ENCODE measurements at places on chromosomes 13 and 19. TPM values are rescaled to one million over a fixed set of nuclear protein-coding genes. Genes with fewer than 3 reads are reported as not detected.

Gene LGALS7B
- 4,578 TPM for total RNA-seq

Gene ZNF546
- 2.4 TPM for total RNA-seq

Gene PDCD5
- total RNA-seq, result 56.4 TPM

Gene SOHLH2
- not detected for total RNA-seq

Gene BRCA2
- 2.1 TPM for total RNA-seq

Gene PNMA8B
- 2.2 TPM for total RNA-seq

Gene JAK3
- total RNA-seq, result 2.1 TPM

Gene MIA
- total RNA-seq, result 10.4 TPM

Gene IL27RA
- total RNA-seq, result 1.6 TPM

- DNase-seq, result no peak
Measured at GRCh38 chr19:31575846-31576335, 226.7 kb upstream of the TSHZ3 start.

DNA sequence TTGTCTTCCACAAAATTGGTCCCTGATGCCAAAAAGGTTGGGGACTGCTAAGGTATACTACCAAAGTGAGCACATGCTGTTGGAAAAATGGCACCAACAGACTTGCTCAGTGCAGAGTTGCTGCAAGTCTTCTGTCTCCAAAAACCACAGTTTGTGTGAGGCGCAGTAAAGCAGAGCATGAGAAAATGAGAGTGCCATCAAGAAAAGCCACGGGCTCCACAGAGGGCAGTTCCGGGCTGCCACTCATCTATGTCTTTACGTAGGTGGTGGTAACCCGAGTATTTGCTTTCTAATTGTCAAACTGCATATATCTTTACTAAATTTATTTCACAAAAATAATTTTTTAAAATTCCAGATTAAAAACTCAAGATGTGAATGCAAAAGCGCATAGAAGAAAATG is 123.8 kb downstream of the RNF17 start:
- DNase-seq, result no peak

DNA sequence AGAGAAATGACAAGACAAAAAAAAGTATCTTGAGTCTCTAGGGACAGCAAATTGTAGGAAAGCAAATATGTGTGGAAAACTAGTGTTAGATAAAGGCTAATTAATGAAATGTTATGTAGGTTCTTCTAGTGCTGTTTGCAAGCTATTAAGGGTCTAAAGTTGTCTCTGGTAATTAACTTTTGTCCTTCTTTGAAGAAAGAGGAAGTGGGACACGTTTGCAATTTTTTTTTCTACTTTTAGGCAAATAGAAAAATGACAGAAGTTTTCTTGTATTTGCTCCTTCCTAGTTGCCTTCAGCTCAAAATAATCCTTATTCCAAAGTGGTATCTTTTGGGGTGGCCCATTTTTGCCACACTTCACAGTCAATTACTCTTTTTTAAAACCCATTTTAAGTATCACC is 1877.7 kb upstream of the PRR20A start:
- DNase-seq, result no peak

GRCh38 chr13:106609116-106609515 is 41.2 kb upstream of the ARGLU1 start:
- DNase-seq, result no peak

DNA sequence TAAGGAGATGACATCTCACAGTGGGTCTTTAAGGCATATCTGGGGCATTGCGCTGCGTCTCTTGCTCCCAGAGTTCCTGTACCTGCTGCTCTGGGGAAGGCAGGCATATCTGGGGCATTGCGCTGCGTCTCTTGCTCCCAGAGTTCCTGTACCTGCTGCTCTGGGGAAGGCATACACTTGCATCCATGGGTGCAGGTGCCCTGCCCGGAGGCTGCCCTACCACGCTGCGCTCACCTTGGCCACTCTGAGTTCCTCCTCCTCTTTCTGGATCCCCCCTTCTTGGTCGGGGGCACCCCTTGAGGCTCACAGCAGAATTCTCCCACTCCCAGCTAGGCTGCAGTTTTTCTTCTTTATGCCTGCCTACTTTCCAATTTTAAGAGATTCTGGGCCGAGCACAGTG is 60.9 kb upstream of the TMTC4 start:
- no peak for DNase-seq

DNA sequence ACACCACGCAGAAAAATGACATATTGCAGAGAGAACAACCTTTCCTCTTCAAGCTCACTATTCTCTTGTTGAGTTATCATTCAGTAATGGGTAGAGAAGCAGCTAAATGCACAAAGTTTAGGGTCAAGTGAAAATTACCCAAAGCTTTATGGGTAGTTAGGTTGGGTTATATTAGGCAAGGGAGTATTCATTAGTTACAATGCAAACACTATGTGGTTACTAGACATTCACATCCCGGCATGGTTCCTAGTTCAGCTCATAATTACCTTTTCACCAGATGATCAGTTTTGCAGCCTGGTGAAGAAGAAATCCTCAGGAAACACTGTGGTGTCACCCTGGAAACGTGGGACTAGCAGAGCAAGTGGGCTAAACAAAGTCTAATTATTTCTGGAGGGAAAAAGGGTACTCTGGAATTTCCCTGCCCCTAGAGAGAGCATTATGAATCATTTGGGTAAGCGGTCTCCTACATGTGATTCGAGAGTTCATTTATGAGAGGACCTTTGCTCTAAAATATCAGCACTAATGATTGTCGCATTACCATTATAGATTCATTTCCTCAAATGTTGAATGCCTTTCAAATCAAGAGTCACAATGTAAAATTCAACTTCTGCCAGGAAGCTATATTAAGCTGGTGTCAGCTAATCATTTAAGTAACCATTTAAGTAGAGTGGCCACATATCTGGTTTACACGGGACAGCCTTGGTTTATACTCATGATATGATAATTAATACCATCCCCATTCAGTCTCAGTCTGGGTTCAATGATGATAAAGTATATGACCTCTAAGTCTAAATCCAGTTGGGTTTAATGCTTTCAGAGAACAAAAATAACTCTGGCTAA is 1208.0 kb downstream of the DIAPH3 start:
- no peak for DNase-seq

DNA sequence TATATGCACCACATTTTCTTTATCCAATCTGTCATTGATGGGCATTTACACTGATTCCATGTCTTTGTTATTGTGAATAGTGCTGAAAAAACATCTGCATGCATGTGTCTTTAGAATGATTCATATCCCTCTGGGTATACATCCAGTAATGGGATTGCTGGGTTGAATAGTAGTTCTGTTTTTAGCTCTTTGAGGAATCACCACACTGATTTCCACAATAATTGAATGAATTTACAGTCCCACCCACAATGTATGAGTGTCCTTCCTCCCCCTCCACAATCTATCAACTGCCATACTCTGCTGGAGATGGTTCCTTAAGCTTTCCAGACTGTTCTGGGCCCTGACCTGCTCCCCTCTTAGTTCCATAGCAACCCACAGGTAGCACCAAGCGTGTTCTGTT is 667.0 kb downstream of the LIG4 start:
- DNase-seq, result no peak

DNA sequence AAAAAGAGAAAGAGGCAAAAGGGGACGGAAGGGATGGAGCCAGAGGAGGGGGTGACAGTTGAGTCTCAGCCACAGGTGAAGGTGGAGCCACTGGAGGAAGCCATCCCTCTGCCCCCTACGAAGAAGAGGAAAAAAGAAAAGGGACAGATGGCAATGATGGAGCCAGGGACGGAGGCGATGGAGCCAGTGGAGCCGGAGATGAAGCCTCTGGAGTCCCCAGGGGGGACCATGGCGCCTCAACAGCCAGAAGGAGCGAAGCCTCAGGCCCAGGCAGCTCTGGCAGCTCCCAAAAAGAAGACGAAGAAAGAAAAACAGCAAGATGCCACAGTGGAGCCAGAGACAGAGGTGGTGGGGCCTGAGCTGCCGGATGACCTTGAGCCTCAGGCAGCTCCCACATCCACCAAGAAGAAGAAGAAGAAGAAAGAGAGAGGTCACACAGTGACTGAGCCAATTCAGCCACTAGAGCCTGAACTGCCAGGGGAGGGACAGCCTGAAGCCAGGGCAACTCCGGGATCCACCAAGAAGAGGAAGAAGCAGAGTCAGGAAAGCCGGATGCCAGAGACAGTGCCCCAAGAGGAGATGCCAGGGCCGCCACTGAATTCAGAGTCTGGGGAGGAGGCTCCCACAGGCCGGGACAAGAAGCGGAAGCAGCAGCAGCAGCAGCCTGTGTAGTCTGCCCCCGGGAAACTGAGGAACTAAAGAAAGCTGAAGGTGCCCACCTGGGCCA is 2.5 kb downstream of the POLR1G start:
- DNase-seq, result no peak

GRCh38 chr19:47509170-47509847 is 5.6 kb downstream of the NAPA start:
- no peak for DNase-seq

- DNase-seq, result peak; percentile 33
Measured at GRCh38 chr19:52248241-52248640, 21.1 kb upstream of the ZNF766 start.

DNA sequence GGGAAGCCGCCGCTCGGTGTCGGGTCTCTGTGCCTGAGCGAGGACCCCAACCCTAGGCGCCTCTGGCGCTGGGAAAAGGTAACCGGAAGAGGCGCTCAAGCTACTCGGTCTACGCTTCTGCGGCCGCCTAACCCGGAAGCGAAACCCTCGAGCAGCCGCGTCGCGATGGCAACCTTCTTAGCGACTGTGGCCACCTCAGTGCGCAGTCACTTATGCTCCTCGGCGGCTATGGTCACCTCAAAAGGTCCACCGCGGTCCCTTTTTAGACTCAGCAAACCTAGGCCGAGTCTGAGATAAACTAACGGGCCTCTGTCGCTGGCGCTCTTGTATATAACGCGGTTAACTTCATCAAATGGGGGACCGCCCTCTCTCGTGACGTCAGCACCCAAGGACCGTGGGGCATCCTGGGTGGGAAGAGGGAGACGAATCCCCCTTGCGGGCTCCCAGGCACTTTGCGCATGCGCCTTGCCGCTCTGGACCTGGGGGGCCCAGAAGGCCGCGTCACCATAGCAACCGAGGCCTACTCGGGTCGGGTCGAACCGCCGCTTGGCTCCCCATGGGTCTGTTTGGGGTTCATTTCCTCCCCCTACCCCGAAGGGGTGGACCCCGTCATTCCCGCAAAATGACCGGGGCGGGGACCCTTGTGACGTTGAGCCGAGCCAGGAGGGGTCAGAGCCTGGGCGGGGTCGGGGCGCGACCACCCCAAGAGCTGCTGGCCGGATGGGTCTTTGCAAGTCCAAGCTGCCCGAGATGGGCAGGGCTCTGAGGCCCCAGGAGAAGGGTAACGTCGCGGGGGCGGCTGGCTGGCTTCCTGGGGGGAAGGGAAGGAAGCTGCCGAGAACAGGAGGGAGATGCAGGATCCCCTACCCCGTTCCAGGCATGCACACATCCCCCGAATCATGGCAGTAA is at the start of gene GTF2F1:
TSS of gene GTF2F1 (minus strand) at position 91 of the 909 bp plus-strand sequence. CDS start 169 bp downstream, outside the sequence.
- DNase-seq, result peak; percentile 85

- DNase-seq, result no peak
Measured at GRCh38 chr13:41809962-41810361, 150.9 kb downstream of the VWA8 start.

DNA sequence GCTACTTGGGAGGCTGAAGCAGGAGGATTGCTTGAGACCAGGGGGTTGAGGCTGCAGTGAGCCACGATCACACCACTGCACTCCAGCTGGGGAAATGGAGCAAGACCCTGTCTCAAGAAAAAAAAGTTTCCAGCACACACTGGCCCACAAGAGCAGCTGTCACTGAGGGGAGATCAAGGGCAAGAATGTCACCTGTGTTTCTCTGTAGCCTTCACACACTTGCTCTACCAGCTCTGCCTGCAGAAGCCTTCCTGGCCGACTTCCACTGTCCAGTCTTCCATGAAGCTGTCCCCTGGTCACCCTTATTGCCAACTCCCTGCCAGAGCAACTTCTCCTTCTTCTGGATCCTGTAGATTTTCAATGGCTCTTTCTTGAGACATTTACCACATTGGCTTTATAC is 158.0 kb downstream of the KCTD15 start:
- DNase-seq, result no peak

DNA sequence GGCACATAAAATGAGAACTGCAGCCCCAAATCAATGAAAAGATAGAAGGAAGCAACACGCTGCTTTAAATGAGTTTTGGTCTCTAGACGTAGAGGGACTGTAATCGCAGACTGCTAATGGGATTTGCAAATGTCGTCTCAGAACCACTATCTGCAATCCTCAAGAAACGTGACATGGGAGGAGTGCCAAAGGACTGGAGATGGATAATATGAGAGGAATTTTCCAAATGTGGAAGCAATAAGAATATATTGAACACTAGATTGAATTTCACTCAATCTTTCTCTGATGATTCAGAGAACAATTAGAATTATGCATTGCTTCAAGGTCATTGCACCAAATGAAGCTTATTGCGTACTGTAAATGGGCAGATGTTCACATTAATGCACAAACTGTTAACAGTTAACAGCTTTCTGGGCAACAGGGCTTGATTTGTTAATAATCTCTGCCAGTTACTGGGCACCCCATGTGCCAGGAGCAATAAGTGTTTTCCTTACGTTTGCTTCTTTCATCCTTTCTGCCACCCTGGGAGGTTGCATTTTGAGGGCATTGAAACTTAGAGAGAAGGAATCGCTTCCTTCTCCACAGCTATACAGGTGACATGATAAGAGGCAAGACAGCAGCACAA is 62.8 kb upstream of the WASF3 start:
- DNase-seq, result no peak

- DNase-seq, result no peak
Measured at GRCh38 chr19:38125238-38125637, 98.8 kb downstream of the DPF1 start.

- DNase-seq, result no peak
Measured at GRCh38 chr19:50175924-50176323, 12.8 kb upstream of the IZUMO2 start.

DNA sequence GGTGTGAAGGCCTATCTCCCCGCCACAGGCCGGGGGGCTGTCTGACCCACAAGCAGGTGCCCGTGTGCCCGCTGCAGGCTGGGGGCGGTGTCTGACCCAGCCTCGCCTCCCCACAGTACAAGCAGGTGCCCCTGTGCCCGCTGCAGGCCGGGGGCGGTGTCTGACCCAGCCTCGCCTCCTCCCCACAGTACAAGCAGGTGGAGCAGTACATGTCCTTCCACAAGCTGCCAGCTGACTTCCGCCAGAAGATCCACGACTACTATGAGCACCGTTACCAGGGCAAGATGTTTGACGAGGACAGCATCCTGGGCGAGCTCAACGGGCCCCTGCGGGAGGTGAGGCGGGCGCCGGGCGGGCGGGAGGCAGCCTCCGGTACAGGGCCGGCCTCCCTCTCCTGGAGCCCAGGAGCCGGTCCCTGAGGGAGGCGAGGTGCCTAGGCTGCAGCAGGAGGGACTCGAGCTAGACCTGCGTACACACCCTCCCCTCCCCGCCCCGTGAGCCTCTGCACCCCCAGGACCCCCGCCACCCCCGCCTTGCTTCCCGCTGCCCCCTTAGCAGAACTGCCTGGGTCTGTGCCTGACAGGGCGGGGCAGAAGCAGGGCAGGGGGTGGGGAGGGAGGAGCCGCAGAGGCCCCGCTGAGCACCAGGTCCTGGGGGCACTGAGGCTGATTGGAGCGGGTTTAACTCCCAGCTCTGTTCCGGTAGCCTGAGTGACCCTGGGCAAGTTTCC is 20.6 kb downstream of the HCN2 start:
- no peak for DNase-seq

DNA sequence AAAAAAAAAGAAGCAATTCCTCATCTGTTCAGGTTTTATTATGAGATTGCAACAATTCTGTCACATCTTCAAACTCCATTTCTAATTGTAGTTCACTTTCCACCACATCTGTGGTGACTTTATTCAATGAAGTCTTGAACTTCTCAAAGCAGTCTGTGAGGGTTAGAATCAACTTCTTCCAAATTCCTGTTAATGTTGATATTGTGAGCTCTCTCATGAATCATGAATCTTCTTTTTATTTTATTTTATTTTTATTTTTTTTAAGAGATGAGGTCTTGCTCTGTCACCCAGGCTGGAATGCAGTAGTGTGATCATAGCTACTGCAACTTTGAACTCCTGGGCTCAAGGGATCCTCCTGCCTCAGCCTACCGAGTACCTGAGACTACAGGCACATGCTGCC is 19.6 kb downstream of the ARHGAP35 start:
- DNase-seq, result no peak
